Spinal cord (tissue), 10 donors: ENCODE measurements at places on chromosomes 3 and 15. TPM values are rescaled to one million over a fixed set of nuclear protein-coding genes. Genes with fewer than 3 reads are reported as not detected.

DNA sequence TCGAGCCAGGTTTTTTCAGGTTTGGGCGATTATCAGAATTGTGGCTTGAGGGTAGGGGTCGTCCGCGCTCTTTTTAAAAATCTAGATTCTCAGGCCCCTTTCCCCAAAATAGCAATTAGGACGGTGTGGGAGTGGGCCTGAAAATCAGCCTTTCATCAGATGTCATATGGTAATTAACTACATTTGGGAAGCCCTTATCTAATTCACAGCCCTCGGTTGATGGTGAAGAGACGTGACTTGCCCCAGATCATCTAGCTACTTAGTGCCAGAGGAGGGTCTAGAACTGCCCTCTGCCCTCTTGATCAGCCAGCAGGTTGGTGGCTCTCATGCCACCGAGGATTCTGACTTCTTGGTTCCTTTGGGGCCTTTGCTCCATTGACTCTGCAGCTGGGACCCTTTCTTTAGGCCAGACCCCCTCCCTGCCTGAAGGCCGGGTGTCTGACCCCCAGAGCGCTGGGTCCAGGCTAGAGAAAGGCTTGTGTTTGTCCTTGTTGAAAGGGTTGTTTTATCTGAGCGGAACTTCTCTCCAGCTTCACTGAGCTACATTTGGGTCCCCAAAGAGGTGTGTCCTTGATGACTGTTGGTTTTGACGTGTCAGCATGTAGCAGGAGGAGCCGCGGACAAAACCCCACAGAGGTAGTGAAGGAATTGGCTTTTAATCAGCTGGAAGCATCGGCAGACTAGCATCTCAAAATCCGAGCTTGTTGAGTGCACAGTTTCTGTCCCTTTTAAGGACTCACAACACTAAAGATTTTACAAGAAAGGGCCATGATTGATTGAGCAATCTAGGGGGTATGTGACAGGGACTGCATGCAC, 857 bp downstream of the AEN start:
- DNase-seq: no peak
- H3K27me3 ChIP-seq: no peaks in the 10 kb centered on the region
- H3K4me1 ChIP-seq: peaks cover 23% of the 10 kb centered on the region
- peaks cover 11% of the 10 kb centered on the region for H3K36me3 ChIP-seq
- peak overlapping the region; percentile 59 for H3K4me3 ChIP-seq

- no peak overlapping the region for H3K4me3 ChIP-seq
- DNase-seq: no peak
- no peaks in the 10 kb centered on the region for H3K4me1 ChIP-seq
- no peak overlapping the region for H3K27ac ChIP-seq
- H3K27me3 ChIP-seq: no peaks in the 10 kb centered on the region
- no peaks in the 10 kb centered on the region for H3K36me3 ChIP-seq
Measured at GRCh38 chr3:65558826-65559225, 479.9 kb downstream of the MAGI1 start.

GRCh38 chr15:73851689-73852088, 21.7 kb upstream of the TBC1D21 start:
- no peak for DNase-seq
- peaks cover 3% of the 10 kb centered on the region for H3K27me3 ChIP-seq
- H3K27ac ChIP-seq: no peak overlapping the region
- H3K36me3 ChIP-seq: no peaks in the 10 kb centered on the region
- H3K4me1 ChIP-seq: peaks cover 9% of the 10 kb centered on the region

DNA sequence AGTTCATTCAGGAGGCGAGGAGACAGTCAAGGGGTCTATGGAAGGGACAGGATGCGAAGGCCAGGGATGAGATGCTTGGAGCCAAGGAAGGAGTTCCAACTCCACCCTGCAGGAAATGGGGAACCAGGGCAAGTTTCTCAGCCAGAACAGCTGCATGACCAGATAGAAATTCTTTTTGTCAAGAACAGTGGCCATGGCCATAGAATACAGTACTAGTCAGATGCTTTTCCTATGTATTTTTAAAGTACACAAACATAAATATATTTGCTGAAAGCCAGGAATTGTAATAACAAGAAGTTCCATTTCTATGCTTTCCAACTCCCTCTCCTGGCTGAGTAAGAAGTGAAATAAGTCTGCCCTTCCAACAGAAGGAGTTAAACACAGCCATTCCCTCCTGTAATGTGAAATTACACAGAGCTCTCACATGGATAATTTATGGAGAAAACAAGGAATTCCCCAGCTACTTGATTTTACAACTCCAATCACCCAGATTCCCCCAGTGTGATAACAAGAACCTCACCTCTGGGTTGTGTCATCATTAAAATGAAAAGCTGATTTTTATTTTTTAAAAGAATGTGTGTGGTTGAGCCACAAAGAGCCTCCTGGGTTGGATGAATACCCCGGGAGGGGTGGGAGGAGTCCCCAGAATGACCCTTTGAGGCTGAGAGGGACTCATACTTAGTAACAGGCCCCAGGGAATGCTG, 124.6 kb upstream of the ARHGEF3 start:
- DNase-seq: no peak
- H3K36me3 ChIP-seq: no peaks in the 10 kb centered on the region
- no peak overlapping the region for H3K27ac ChIP-seq
- H3K27me3 ChIP-seq: no peaks in the 10 kb centered on the region
- no peaks in the 10 kb centered on the region for H3K4me1 ChIP-seq
- no peak overlapping the region for H3K4me3 ChIP-seq

GRCh38 chr15:47292638-47293190, 424.6 kb upstream of the SEMA6D start:
- H3K36me3 ChIP-seq: no peaks in the 10 kb centered on the region
- H3K4me1 ChIP-seq: peaks cover 17% of the 10 kb centered on the region
- H3K27me3 ChIP-seq: no peaks in the 10 kb centered on the region
- DNase-seq: no peak
- no peak overlapping the region for H3K4me3 ChIP-seq
- H3K27ac ChIP-seq: peak overlapping the region; percentile 90

CRYGS gene
- 1.4 TPM for total RNA-seq

ZBED2 gene
- not detected for total RNA-seq
